ENCODE measurements at places on chromosomes 3 and 15. TPM values are rescaled to one million over a fixed set of nuclear protein-coding genes. Genes with fewer than 3 reads are reported as not detected.

The LRRC31 gene
- total RNA-seq, result not detected

The ZNF80 gene
- total RNA-seq, result 5.3 TPM

The MYRIP gene
- not detected for total RNA-seq

The USP50 gene
- 0.54 TPM for total RNA-seq

The GABRB3 gene
- total RNA-seq, result not detected

The CADPS gene
- not detected for total RNA-seq

The CHRNA3 gene
- total RNA-seq, result not detected

The CLDN18 gene
- total RNA-seq, result not detected

- no peak for DNase-seq
Observed at GRCh38 chr3:171057072-171057471, 30.6 kb upstream of the SLC2A2 start.

- DNase-seq, result no peak
Observed at GRCh38 chr15:67708500-67708899, 116.8 kb upstream of the SKOR1 start.

DNA sequence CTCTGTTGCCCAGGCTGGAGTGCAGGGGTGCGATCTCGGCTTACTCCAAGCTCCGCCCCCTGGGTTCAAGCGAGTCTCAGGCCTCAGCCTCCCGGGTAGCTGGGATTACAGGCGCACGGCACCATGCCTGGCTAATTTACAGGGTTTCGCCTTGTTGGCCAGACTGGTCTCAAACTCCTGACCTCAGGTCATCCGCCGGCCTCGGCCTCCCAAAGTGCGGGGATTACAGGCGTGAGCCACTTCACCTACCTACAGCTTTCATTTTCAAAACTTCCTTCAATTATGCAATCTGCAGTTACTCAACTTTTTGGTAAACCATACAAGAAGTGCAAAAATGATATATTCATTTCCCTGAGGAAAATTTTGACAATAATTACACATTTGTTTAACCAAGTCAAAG is 14.0 kb downstream of the NANOGP8 start:
- no peak for DNase-seq

DNA sequence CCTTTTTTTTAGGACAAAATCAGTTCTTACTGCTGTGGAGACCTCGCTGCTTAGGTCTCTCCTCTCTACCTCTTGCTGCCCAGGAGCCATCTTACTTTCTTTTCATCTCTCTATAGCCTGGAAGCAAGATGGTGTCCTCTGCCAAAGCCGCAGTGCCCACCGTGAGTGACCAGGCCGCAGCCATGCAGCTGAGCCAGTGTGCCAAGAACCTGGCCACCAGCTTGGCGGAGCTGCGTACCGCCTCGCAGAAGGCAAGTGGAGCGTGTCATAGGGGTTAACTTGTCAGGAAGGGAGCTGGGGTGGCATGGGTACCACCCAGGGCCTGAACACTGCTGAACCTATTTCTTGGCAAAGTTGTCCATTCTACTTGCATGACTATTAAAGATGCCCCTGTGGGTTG is 320.3 kb upstream of the TPM1 start:
- no peak for DNase-seq

DNA sequence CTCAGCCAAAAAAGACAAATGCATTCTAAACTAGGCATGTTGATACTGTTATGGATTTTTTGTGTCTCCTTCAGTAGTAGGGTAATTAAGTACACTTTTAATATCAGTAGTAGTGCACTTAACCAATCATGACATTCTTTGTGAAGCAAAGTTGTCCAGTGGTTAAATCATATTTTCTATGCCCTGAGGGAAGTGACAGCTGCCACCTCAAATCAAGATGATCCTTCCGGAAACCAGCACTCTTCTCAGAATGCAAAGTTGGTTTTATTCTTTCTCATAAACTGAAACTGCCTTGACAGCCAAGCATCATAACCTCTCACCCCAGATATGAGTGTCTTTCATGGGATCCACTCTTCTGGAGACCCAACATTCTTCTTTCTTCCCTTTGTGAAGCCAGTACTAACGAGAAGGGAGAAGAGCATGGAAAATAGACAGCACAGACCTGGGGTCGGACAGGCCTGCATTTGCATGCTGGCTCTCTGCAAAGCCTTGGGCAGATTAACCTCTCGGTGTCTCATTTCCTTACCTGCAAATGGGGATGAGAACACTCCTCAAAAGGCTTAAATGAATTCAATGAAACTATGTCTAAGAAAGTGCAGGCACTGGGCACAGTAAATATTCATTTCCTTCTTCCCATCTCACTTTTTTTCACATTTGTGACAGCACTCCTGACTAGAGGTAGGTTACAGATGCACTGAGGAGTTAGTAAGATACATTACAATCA is 13.2 kb downstream of the AAGAB start:
- no peak for DNase-seq

- DNase-seq, result no peak
Observed at GRCh38 chr3:43647331-43648166, 25.7 kb upstream of the ANO10 start.

DNA sequence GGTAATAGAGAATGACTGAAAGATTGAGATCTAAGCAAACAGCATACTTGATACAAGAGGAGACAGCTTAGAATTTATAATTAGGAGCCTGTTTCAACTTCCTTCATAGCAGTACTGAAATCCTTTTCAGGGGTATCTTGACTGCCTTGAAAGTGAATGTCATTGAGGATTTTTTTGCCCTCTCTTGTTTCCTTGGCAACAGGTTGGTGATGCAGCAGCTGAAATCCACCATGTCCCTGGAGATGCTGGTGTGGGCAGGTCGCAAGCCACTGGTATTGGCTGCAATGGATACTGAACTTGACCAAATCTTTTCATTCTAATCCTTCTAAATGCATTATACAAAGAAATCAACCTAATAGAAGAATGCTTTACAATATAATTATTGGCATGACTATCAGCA is 59.3 kb upstream of the GAP43 start:
- no peak for DNase-seq
